Muscle of leg (tissue), 16 donors: ENCODE measurements at places on chromosomes 11 and 22. TPM values are rescaled to one million over a fixed set of nuclear protein-coding genes. Genes with fewer than 3 reads are reported as not detected.

DNA sequence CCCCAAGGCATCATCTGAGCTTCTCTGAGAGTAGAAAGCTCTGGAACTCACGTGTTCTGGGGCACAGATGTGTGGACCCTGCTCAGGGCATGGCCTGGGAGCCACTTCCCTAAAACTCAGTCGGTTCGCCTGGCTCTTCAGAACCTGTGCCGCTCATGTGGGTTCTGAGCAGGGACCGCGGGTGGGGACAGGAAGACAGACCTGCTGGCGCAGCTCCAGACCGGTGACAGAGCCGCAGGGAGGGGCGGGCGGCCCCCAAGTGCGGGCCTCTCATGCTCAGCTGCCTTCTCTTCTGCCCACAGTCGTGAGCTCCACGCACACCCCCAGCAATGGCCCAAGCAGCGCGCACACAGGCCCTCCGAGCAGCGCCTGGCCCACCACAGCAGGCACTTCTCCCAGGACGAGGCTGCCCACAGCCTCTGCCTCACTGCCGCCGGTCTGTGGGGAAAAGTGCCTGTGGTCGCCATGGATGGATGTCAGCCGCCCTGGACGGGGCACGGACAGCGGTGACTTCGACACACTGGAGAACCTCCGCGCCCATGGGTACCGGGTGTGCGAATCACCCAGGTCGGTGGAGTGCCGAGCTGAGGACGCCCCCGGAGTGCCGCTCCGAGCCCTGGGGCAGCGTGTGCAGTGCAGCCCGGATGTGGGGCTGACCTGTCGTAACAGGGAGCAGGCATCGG lies 24.2 kb downstream of the MUC5AC start:
- no peaks in the 10 kb centered on the region for H3K27me3 ChIP-seq
- no peak overlapping the region for H3K4me3 ChIP-seq
- no peak for DNase-seq
- H3K4me1 ChIP-seq = no peaks in the 10 kb centered on the region
- no peaks in the 10 kb centered on the region for H3K36me3 ChIP-seq
- no peak overlapping the region for H3K27ac ChIP-seq

DNA sequence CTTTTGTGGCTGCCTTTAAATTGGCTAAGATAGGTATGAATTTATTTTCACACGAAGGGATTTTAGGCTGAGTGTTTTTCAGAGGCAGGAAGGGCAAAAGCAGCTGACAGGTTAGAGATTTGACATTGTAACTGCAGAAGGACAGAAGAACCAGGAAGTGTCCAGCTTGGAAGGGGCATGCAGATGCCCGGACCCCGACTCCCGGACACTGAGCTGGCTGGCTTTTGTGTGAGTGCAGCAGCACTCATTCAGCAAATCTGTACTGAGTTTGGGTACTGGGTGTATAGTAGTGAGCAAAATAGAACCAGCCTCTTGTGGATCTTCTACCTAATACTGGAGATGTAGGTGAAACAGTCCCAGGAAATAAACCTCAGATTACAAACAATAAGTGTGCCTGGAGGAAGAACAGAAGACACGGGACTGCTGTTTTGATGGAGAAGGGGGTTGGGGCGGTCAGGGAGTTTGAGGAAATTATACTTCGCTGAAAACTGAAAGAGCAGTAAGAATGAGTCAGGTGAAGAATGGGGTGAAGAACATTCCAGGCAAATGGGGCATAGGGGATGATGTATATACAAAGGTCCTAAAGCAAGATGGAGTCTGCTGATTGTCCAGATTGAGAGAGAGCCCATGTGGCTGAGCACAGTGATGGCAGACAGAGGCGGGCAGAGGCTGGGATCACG lies 64.6 kb downstream of the PPFIBP2 start:
- peak overlapping the region; percentile 44 for H3K4me3 ChIP-seq
- DNase-seq = no peak
- H3K27me3 ChIP-seq = peaks cover 16% of the 10 kb centered on the region
- peak overlapping the region; percentile 97 for H3K27ac ChIP-seq
- no peaks in the 10 kb centered on the region for H3K36me3 ChIP-seq

DNA sequence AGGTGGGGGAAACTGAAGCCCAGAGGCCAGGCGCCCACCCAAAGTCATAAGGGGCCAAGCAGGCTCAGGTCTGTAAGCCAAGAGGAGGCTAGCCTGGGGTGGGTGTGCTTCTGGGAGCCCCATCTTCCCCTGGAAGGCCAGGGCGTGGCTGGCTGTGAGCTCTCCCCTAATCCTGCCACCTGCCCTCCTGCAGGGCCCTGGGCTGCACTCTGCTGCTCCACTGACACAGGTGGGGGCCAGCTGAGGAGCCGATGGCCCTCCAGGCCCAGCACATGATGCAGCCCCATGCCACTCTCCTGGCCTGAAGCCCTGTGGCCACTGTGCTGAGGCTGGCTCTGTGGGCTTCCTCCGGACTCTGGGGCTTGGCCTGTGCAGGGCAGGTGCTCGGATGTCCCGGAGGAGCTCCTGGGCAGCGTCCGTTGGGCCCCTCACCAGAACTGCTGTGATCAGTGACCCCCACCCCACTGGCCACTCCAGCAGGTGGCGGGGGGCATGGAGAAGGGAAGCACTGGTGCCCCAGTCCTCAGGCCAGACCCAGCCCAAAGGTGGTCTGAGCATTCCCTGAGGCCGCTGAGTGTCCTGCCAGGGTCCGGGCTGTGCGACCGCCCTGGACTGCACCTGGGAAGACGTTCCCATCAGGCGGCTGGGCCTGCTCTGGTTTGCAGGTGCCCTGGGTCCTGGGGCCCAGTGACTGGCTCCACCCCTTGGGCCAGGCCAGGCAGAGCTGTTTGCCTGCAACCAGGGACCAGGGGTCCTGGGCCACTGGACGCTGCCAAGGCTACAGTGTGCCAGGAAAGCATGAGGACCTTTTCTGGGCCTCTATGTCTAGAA lies 8.5 kb downstream of the PIM3 start:
- H3K27me3 ChIP-seq = peaks cover 31% of the 10 kb centered on the region
- H3K4me1 ChIP-seq = peaks cover 49% of the 10 kb centered on the region
- H3K27ac ChIP-seq = no peak overlapping the region
- peaks cover 12% of the 10 kb centered on the region for H3K36me3 ChIP-seq
- H3K4me3 ChIP-seq = no peak overlapping the region

- no peaks in the 10 kb centered on the region for H3K4me1 ChIP-seq
- H3K4me3 ChIP-seq = no peak overlapping the region
- H3K36me3 ChIP-seq = no peaks in the 10 kb centered on the region
- H3K27ac ChIP-seq = no peak overlapping the region
- H3K27me3 ChIP-seq = no peaks in the 10 kb centered on the region
These were observed 684.0 kb upstream of the CCDC90B start for GRCh38 chr11:83970061-83970671.

GRCh38 chr11:130318031-130318673 lies 3.4 kb upstream of the ZBTB44 start:
- H3K27ac ChIP-seq = no peak overlapping the region
- peaks cover 8% of the 10 kb centered on the region for H3K4me1 ChIP-seq
- DNase-seq = no peak
- no peaks in the 10 kb centered on the region for H3K36me3 ChIP-seq
- H3K4me3 ChIP-seq = no peak overlapping the region
- no peaks in the 10 kb centered on the region for H3K27me3 ChIP-seq

GRCh38 chr22:21904250-21904789 lies 36.9 kb upstream of the MAPK1 start:
- DNase-seq = no peak
- no peak overlapping the region for H3K27ac ChIP-seq
- H3K27me3 ChIP-seq = no peaks in the 10 kb centered on the region
- no peaks in the 10 kb centered on the region for H3K36me3 ChIP-seq
- no peak overlapping the region for H3K4me3 ChIP-seq
- H3K4me1 ChIP-seq = no peaks in the 10 kb centered on the region

DNA sequence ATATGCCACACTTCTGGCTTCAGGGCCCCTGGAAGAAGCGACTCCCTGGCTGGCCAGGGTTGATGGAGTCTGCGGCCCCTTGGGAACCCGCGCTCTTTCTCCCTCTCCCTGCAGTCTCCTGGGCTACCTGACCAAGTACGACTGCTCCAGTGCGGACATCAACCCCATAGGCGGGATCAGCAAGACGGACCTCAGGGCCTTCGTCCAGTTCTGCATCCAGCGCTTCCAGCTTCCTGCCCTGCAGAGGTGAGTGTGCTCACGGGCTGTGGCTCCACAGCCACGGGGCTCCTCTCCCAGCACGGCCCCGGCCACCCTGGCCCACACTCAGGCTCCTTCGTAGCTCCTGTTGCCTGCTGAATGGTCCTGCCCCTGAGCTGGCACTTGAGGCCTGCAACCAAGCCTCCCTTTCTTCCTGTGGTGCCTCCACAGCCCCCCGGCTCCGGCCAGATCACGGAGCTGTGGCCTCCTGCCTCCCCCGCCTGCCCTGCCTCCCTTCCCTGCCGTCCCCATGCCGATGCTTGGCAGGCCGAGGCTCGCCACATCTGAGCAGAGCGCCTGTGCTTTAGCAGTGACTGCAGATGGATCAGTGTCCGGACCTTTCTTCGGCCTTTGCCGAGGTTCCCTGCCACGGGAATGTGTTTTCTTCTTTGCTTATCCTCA lies 36.2 kb upstream of the KRTAP5-7 start:
- peaks cover 37% of the 10 kb centered on the region for H3K36me3 ChIP-seq
- H3K4me3 ChIP-seq = no peak overlapping the region
- no peak overlapping the region for H3K27ac ChIP-seq

GRCh38 chr11:33773404-33773986 lies 825 bp downstream of the FBXO3 start:
- peak overlapping the region; percentile 94 for H3K4me3 ChIP-seq
- peaks cover 18% of the 10 kb centered on the region for H3K27me3 ChIP-seq
- H3K27ac ChIP-seq = peak overlapping the region; percentile 78
- peaks cover 8% of the 10 kb centered on the region for H3K36me3 ChIP-seq
- DNase-seq = peak; percentile 26

- peaks cover 6% of the 10 kb centered on the region for H3K4me1 ChIP-seq
- DNase-seq = no peak
- H3K27ac ChIP-seq = no peak overlapping the region
- H3K36me3 ChIP-seq = no peaks in the 10 kb centered on the region
- no peaks in the 10 kb centered on the region for H3K27me3 ChIP-seq
- H3K4me3 ChIP-seq = no peak overlapping the region
These were observed 51.7 kb upstream of the RCN1 start for GRCh38 chr11:32039149-32039548.

- H3K4me1 ChIP-seq = peaks cover 39% of the 10 kb centered on the region
- H3K27ac ChIP-seq = no peak overlapping the region
- peak; percentile 85 for DNase-seq
These were observed 5.2 kb upstream of the GCAT start for GRCh38 chr22:37802310-37803194.

GRCh38 chr22:43957871-43958270 lies 2.6 kb downstream of the SAMM50 start:
- no peak for DNase-seq
- H3K36me3 ChIP-seq = no peaks in the 10 kb centered on the region
- H3K4me3 ChIP-seq = no peak overlapping the region
- H3K4me1 ChIP-seq = peaks cover 19% of the 10 kb centered on the region
- H3K27me3 ChIP-seq = no peaks in the 10 kb centered on the region
- no peak overlapping the region for H3K27ac ChIP-seq

DNA sequence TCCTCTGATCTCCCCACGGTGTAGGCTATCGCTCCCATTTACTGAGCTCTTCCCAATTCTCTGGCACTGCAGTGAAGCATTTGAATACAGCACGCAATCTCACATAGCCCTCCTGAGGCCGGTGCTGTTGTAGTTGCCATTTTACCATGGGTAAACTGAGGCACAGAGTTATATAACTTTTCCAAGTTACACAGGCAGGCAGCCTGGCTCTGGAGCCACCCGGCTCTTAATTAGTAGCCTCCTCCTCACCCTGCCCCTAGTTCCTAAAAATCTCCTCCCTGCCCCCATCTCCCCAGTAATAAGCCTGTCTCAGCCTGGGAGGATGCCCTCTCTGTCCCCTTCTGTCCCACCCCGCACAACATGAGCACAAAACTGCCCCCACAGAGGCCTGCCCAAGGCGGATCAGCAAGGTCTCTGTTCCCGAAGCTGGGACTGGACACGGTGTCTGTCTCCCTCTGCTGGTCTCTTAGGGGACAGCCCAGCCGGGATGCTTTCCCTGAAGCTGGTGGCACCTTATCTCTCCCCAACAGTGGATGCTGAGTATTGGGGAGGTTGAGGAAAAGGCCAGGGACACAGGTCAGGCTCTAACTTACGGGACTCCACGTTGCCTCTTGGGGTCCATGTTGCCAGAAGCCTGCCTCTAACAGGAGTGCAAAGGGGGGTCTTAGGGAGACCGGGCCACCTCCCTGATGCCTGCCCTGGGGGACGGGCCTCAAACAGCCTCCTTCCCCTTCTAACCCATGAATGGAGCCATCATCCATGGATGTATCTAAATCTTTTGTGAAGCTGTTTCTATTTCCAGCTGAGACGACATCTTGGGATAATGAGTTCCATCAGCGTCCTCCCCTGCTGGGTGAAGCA lies 9.1 kb upstream of the CLCF1 start:
- H3K27ac ChIP-seq = no peak overlapping the region
- peak; percentile 82 for DNase-seq
- H3K4me1 ChIP-seq = peaks cover 4% of the 10 kb centered on the region
- H3K4me3 ChIP-seq = no peak overlapping the region
- H3K27me3 ChIP-seq = peaks cover 16% of the 10 kb centered on the region
- H3K36me3 ChIP-seq = no peaks in the 10 kb centered on the region

DNA sequence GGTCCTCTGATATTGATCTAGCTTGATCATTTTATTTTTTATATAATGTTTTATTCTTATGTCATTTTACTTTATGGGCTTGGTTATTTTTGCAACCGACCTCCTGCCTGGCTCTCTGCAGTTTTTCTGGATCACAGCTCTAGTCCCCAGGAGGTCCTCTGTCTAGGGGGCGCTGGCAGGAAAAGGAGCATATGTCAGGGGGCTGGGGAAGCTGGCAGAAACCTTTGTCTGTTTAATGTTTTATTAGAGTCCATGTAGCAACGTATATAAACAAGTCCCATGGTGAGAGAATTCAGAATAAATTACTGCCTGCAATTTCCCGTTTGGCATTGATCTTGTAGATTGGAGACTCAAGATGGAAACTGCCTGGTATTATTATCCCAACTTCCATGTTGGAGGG lies 133.5 kb upstream of the ZBED5 start:
- no peak overlapping the region for H3K4me3 ChIP-seq
- no peaks in the 10 kb centered on the region for H3K36me3 ChIP-seq
- H3K27me3 ChIP-seq = peaks cover 3% of the 10 kb centered on the region

DNA sequence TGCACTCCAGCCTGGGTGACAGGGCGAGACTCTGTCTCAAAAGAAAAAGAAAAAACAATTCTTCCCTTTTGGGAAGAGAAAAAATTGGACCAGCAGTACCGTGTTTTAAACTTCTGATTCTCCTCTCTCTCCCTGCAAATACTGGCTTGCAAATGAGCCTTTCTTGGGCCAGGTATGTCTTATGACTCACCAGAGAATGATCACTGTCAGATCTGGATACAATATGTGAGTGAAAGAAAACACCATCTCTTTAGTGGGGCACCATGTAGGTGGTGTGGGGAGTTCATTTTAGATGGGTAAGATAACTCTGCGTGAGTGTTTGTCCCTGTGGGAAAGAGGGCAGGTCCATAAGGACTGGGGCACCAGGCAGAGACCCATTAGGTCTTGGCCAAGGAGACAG lies 2.4 kb upstream of the SCGB2A2 start:
- no peak overlapping the region for H3K4me3 ChIP-seq
- H3K36me3 ChIP-seq = no peaks in the 10 kb centered on the region
- DNase-seq = no peak
- no peak overlapping the region for H3K27ac ChIP-seq

- peaks cover 5% of the 10 kb centered on the region for H3K4me1 ChIP-seq
- H3K27ac ChIP-seq = no peak overlapping the region
- H3K4me3 ChIP-seq = no peak overlapping the region
These were observed 40.4 kb downstream of the SHISAL1 start for GRCh38 chr22:44272401-44272771.

Gene IZUMO1R
- not detected for polyA plus RNA-seq

Gene RFPL2
- not detected for polyA plus RNA-seq

Gene TRMU
- 37.7 TPM for polyA plus RNA-seq

Gene CSRP3
- polyA plus RNA-seq = 714 TPM
